ENCODE measurements at places on chromosomes 5 and 9.

- DNase-seq: no peak
Measured at GRCh38 chr5:128196791-128197190, 113.2 kb downstream of the SLC12A2 start.

DNA sequence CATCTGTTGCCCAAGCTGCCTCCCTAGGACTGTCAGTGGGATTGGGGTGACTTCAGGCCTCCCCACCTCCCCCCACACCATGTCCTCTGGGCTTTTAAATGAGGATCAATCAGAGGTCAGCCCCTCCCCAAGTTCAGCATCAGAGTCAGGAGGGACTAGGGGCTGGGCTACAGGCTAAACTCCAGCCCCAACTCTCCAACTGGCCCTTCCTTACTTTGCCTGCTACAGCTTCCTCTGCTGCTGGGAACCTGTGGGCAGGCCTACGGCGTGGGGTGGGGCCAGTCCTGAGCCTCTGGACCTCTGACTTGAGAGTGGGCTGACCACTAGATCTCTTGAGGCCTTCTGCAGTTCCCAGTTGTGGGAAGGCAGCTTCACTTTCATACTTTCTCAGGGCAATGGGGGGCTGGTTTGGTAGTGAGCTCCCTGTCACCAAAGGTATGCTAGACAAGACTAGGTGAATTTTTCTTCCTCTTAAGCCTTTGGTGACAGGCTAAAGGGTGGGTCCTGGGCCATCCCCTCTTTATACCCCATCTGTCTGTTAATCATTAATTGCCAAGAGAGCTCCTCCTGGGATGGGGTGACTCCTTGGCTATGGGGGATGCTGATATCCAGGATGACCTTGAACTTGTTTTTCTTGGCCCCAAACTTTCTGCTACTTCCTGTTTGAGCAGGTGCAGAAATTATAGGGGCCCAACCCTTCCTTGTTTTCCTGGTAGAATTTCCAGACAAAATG is 10.8 kb upstream of the DAB2IP start:
- DNase-seq: no peak

DNA sequence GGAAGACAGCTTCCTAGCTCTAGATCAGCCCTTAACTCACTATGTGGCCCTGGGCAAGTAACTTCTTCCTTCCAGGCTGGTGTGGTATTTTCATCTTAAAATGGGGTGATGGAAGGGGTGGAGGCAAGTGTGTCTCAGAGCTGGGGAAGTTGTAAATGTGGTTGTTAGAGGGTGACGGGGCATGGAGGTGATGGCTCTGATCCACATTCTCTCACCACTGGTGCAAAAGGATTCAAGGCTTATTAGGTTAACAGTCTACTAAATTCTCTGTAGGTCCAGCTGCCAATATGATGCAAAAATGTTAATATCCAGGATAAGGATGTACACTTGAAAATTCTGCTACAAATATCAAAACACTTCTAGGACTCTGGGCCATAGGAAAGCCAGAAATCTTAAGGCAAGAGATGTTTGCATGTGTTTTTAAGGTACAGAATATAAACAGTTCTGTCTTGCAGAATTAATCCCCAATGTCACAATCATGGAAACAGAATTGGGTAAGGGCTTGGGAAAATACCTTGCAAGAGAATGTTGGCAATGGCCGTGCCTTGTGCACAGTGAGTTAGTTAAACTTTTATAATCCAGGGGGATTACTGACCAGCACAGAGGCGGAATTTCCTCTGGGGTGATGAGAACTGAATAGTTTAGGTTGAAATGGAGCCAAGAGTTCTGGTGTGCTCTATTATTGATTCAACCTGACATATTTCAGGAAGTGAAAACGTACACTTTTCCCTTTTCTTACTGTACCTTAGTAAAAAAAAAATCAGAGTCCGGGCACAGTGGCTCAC is 19.8 kb downstream of the TNFSF15 start:
- DNase-seq: no peak

DNA sequence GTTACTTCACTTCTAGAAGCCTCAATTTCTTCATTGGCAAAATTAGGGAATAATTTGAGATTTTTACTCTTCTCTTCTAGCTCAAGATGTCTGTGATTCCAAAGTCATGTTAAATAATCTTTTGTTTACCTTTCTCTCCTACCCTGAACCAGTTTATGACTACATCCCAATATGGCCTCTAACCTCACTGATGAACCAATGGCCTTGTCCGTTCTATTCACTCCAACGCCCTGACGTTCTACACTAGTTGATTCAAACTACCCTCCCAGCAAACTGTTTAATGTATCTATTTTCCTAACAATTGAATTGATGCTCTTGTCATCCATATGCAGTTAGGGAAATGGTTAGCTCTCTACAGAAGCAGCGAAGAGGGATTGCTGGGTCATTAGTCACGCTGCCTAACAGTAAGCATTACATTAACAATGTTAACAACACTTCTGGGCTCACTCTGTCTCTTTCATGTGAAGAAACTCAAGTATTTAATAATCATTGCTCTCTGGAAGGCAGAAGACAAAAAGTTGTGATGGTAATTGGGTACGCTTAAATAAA is 38.0 kb downstream of the RAPGEF1 start:
- DNase-seq: no peak

- DNase-seq: no peak
Measured at GRCh38 chr5:154406231-154406630, 39.6 kb upstream of the SAP30L start.

DNA sequence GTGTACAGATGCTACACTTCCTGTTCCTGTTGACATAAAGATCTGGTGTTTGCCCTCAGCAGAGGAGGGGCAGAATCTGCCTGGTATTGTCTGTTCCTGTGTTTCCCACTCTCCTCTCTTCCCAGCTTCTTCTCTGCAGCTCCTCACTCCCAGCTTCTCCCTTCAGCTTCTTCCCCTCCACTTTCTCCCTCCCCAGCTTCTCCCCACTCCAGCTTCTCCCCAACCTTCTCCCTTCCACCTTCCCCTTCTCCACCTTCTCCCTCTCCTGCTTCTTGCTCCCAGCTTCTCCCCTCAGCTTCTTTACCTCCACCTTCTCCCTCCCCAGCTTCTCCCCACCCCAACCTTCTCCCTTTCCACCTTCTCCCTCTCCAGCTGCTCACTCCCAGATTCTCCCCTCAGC is 148.9 kb upstream of the IRX2 start:
- DNase-seq: no peak

DNA sequence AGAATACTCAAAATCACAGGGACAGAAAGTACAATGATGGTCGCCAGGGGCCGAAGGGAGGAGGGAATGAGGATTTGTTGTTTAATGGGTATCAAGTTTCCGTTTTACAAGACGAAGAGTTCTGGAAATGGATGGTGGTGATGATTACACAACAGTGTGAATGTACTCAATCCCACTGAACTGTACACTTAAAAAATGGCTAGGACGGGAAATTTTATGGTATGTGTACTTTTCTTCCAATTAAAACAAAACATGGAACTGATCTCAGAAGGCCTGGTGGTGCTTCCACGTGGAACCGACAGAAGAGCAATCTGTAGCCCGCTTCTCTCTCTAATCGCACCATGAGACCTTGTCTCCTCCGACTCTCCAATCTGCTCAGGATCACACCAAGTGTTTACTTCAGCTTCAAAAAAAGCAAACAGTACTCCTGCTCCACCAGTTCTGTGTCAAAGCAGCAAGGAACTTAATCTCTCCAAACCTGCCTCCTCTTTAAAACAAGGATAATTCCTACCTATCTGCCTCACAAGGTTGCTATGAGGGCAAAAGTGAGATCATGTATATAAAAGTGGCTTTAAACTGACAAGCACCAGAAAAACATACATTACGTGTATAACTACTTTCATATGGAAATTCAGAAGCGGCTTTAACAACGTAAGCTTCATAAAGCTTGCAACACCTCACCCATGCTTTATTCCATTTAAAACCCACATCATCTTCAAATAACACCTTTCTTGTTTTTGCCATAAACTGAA is 2.1 kb downstream of the ECPAS start:
- DNase-seq: no peak

DNA sequence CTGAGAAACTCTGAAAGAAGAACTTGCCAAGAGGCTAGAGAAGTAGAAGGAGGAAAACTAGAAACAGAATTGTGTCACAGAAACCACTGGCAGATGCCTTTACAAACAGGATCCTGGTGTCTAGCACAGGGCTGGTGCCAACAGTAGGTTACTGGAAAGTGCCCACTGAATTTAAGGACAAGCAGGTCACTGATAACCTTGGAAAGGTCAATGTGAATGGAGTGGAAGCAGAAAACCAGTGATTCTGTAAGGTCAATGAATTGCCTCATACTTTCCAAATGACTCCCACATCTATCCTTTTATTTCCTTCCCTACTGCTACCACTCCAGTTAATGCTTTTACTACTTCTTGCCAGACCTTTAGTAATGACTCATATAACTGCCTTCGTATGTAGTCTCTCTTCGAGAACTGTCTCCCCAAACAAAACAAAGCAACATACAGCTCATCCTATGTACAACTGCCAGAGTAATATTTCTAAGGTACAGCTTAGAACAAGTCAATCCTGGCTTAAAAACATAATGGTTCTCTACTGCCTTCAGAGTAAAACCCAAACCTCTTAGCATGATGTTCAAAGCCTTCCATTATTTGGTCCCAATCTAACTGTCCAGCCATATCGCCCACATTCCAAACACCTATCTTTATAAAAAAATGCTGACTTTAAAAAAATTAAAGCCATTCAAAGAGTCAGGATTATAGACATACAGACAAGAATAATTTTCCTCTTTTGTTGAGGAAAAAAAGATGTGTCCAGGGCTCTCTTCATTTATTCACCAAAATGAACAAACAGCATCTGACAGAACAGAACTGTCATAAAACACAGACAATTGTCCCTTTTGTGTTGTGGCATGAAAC is 52.5 kb downstream of the NR3C1 start:
- DNase-seq: no peak

- DNase-seq: no peak
Measured at GRCh38 chr5:758698-759053, 25.9 kb downstream of the ZDHHC11B start.

- DNase-seq: no peak
Measured at GRCh38 chr9:134225816-134226215, 61.5 kb upstream of the RNU6ATAC start.

All from activated naive CD4-positive, alpha-beta T cell (primary cell).